RWPE2 (cell line): ENCODE measurements at places on chromosomes 5 and 9.

GRCh38 chr5:36145311-36145710 is 6.4 kb downstream of the LMBRD2 start:
- DNase-seq: no peak

DNA sequence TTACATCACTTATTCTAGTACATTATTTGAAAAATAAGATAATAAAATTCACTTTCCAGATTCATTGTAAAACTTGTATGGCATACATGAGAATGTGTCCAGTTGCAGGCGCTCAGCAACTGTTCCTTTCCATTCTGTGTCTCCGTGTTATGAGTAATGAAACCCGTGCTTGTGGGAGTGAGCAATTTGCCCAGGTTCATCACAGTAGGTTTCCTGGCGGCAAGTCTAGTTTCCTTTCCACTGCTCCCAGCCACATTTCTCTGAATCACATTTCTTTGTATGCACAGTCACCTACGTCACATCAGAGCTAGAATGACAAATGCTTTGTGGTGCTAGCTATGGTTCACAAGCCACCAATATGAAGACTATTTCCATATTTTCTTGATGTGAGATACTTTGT is 39.9 kb downstream of the MOCS2 start:
- no peak for DNase-seq

- DNase-seq: no peak
Observed at GRCh38 chr5:143781993-143782520, 29.9 kb upstream of the HMHB1 start.

- DNase-seq: no peak
Observed at GRCh38 chr9:29866556-29866955, 2293.3 kb upstream of the C9orf72 start.

DNA sequence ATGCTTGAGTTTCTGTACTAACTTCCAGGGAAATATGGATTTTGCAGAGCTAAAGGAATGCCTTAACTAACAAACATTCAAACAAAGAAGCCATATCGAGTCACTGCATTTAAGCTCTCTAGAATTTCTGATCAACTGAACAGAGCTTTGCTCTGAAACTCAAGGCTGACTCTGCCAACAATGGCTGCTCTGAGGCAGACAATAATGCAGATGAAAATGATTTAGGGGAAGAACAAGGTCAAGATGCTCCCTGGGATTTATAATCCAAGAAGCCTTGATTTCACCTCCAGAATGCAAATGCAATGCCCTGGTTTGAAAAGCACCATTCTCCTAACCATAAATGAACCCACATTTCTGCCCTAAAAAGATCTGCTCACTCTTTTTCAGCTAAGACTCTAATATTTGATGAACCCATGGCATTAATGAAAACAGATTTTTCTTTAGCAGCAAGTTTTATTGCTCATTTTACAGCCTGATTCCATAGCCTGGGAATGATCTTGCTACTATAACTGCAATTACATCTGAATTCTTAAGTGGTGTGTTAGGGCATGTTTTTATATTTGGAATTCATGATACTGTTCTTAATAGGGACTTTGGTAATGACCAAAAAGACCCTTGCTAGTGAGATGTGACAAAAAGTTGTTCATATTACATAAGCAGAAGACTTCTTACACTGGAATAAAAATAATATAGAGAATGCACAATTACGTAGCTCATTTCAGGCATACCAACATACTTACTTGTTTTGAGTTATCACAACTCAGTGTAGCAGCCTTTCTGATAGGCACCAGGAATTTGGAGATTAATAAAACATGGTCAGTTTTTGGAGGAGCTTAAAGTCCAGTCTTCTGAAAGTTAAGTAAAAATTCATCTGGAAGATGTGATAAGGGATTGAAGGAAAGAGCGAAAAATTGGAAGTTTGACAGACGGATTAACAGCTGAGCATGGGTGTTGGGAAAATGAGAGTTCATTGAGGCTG is 169.4 kb downstream of the TRPM3 start:
- DNase-seq: no peak
